ENCODE measurements at places on chromosomes 12 and 14. TPM values are rescaled to one million over a fixed set of nuclear protein-coding genes. Genes with fewer than 3 reads are reported as not detected.
A peak's percentile ranks its signal among the peaks of the same experiment; 100 is the strongest.

DNA sequence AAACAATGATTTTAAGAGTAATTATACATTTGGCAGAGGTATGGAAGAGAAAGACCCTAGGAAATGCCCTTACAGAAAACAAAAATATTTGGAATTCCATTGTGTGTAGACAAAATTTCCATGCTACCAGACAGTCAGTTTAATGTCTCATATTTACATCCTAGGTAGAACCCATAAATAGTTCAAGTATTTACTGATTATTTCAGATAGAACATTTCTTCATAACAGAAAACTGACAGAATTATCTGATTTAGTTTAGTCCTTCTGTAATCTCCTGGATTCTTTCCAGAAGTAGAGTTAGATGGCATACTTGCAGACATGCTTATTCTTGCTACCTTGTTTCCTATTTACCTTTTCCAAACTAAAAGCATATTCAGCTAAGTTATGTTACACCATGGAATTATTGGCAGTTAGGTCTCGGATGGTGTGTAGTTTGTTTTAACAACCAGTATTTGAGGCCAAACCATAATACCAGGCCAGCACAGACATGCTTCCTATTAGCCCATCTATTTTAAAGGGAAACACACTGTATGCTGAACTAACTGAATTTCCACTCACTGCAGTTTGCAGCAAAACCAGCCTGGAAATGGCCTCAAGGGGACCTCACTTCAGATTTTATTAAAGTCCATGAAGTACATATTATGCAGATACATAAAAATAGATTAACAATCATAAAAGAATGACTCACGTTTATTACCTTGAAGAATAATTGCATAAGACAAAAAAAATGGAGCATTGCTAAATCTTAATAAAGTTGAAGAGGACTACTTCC, 126.6 kb upstream of the LRIG3 start:
- H3K36me3 ChIP-seq, result no peaks in the 10 kb centered on the region
- DNase-seq, result no peak
- no peaks in the 10 kb centered on the region for H3K4me1 ChIP-seq
- no peak overlapping the region for H3K27ac ChIP-seq

ZDHHC22 gene
- total RNA-seq, result not detected

GRCh38 chr12:30706476-30706875, 10.8 kb upstream of the IPO8 start:
- H3K27ac ChIP-seq, result no peak overlapping the region
- H3K36me3 ChIP-seq, result peaks cover 21% of the 10 kb centered on the region
- no peak overlapping the region for H3K4me3 ChIP-seq
- H3K4me1 ChIP-seq, result no peaks in the 10 kb centered on the region
- H3K27me3 ChIP-seq, result no peaks in the 10 kb centered on the region
- DNase-seq, result no peak

NINJ2 gene
- total RNA-seq, result 1.4 TPM

SMARCC2 gene
- total RNA-seq, result 189 TPM

DNA sequence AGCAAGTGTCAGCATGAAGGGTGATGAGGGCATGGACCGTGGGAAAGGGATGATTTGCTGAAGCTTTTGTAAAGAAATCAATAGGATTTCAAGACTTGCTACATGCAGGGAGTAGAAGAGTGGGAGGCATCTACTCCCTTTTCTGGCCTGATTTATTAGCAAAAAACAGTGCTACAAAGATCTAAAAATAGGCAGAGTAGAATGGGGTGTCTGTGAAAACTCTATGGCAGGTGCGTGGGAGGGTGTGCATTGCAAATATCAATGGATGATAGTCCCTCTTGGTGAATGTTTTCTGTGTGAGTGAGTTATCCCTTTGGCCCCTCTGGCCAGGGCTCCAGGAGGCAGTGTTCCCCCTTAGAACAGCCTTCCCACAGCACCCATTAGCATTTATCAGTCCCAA, 139.0 kb downstream of the SMOC1 start:
- no peaks in the 10 kb centered on the region for H3K36me3 ChIP-seq
- H3K27me3 ChIP-seq, result peaks cover 16% of the 10 kb centered on the region
- DNase-seq, result no peak
- no peak overlapping the region for H3K27ac ChIP-seq

CARMIL3 gene
- total RNA-seq, result not detected

- H3K27ac ChIP-seq, result no peak overlapping the region
- no peak for DNase-seq
- H3K4me1 ChIP-seq, result peaks cover 22% of the 10 kb centered on the region
- no peak overlapping the region for H3K4me3 ChIP-seq
- no peaks in the 10 kb centered on the region for H3K36me3 ChIP-seq
- H3K27me3 ChIP-seq, result no peaks in the 10 kb centered on the region
These were observed 15.3 kb downstream of the RPS6KL1 start for GRCh38 chr14:74907744-74908143.

GRCh38 chr14:60225265-60225664, 23.8 kb upstream of the PPM1A start:
- H3K27ac ChIP-seq, result no peak overlapping the region
- H3K4me3 ChIP-seq, result no peak overlapping the region
- no peak for DNase-seq
- no peaks in the 10 kb centered on the region for H3K27me3 ChIP-seq

GNG2 gene
- total RNA-seq, result 66.7 TPM

DNA sequence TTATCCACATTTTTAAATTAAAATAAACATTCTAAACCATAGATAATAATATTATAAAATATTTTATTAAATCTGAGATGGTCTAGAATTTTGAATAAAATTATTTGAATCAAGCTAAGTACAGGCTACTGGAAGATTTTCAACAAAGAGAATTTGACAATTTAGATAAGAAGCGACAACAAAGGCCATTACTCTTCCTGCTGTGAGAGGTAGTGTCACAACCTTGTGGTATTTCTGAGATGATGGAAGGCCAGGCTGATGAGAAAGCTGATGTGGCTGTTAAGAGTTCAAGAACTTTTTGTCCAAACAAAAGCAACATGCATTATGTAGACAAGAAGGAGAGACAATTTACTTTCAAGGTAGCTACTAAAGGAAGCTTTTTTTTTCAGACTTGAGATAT, 43.7 kb upstream of the CNTN1 start:
- H3K4me1 ChIP-seq, result no peaks in the 10 kb centered on the region
- no peak overlapping the region for H3K4me3 ChIP-seq
- DNase-seq, result no peak
- no peaks in the 10 kb centered on the region for H3K36me3 ChIP-seq
- H3K27me3 ChIP-seq, result peaks cover 1% of the 10 kb centered on the region

DNA sequence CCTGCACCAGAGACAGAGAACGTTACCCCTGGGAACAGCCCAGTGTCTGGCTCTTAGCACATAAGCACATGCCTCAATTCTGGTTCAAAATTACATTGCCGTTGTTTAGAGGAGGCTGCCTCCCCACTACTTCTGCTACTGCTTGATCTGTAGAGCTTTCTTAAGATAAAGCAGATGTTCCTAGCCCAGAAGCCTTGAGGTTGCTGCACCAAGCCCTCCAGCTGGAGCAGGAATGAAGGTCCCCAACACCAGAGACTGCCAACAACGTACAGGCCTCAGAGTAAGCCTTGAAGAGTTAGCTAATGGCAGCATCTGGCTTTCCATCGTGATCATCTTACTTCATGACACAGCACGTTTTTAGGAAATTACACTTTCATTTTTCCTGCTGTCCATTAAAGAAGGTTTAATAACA, 34.7 kb upstream of the AMIGO2 start:
- H3K27ac ChIP-seq, result no peak overlapping the region
- H3K36me3 ChIP-seq, result peaks cover 32% of the 10 kb centered on the region
- H3K4me1 ChIP-seq, result peaks cover 17% of the 10 kb centered on the region

DNA sequence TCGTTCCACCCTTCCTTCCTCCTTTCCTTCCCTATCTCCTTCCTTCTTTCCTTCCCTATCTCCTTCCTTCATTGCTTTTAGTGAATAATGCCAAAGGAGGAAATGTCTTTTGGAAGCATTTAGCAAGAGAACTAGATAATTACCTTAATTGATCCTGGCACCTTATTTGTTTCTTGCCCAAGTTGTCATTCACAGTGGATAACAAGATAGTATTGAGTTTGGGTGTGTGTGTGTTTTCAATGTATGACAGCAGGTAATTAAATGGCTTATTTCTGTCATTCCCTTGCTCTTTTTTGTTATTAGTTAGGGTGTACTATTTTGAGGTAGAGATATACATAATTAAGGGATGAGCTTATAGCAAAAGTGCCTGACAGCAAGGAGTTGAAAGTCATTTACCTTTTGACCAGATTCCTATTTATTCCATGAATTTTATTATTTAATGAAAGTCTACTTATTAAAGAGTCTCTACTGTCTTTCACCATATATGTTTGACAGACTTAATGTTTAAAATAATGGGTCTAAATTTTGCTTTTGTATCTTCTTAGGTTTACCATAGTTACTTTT, 30.2 kb downstream of the EID3 start:
- H3K4me3 ChIP-seq, result no peak overlapping the region
- no peak overlapping the region for H3K27ac ChIP-seq
- no peaks in the 10 kb centered on the region for H3K36me3 ChIP-seq
- H3K27me3 ChIP-seq, result no peaks in the 10 kb centered on the region
- H3K4me1 ChIP-seq, result no peaks in the 10 kb centered on the region

DNA sequence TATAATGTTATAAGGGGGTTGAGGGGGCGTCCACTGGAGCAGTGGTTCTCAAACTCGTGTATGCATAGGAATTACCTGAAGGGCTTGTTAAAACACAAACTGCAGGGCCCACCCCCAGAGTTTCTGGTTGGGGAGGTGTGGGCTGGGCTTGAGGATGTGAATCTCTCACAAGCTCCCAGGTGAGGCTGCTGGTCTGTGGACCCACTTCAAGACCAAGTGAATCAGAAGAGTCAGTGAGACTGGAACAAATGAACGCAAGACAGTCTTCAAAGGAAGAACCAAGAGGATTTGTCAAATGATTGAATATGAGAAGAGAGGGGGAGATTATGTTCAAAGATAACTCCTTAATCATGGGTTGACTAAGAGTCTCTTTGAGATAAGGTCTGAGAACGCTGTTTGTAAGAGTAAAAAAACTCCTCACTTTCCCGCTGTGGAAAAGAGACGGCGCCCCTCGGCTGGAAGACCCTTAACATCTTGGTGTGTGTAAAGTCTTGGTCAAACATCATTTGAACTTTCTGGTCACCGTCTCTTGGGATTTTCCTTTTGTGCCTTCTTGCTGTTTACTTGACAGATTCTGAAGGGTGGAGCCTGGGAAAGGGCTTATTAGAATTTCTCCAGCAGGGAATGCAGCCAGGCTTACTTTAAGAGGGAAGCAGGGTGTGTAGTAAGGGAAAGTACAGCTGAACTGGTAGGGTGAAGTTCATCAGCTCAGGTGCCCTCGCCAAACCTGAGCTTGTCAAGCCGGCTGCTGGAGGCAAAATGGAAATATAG, 5.3 kb upstream of the FOXN3 start:
- H3K27me3 ChIP-seq, result no peaks in the 10 kb centered on the region
- H3K27ac ChIP-seq, result peak overlapping the region; percentile 39
- no peaks in the 10 kb centered on the region for H3K36me3 ChIP-seq
- H3K4me3 ChIP-seq, result no peak overlapping the region
- H3K4me1 ChIP-seq, result peaks cover 30% of the 10 kb centered on the region

IFT81 gene
- total RNA-seq, result 2.5 TPM

OR4K13 gene
- not detected for total RNA-seq

OTOGL gene
- not detected for total RNA-seq

VAMP1 gene
- 91.4 TPM for total RNA-seq

EFS gene
- total RNA-seq, result not detected

NRL gene
- 2.7 TPM for total RNA-seq

GRCh38 chr12:115871714-115872113, 405.8 kb downstream of the MED13L start:
- H3K27ac ChIP-seq, result no peak overlapping the region
- no peak overlapping the region for H3K4me3 ChIP-seq
- no peaks in the 10 kb centered on the region for H3K4me1 ChIP-seq

GRCh38 chr14:63478437-63478852, 64.7 kb downstream of the PPP2R5E start:
- H3K36me3 ChIP-seq, result peaks cover 3% of the 10 kb centered on the region
- H3K4me1 ChIP-seq, result peaks cover 19% of the 10 kb centered on the region
- DNase-seq, result no peak

All from naive thymus-derived CD8-positive, alpha-beta T cell (primary cell).